ENCODE measurements at places on chromosomes 13 and 19. TPM values are rescaled to one million over a fixed set of nuclear protein-coding genes. Genes with fewer than 3 reads are reported as not detected.

DNA sequence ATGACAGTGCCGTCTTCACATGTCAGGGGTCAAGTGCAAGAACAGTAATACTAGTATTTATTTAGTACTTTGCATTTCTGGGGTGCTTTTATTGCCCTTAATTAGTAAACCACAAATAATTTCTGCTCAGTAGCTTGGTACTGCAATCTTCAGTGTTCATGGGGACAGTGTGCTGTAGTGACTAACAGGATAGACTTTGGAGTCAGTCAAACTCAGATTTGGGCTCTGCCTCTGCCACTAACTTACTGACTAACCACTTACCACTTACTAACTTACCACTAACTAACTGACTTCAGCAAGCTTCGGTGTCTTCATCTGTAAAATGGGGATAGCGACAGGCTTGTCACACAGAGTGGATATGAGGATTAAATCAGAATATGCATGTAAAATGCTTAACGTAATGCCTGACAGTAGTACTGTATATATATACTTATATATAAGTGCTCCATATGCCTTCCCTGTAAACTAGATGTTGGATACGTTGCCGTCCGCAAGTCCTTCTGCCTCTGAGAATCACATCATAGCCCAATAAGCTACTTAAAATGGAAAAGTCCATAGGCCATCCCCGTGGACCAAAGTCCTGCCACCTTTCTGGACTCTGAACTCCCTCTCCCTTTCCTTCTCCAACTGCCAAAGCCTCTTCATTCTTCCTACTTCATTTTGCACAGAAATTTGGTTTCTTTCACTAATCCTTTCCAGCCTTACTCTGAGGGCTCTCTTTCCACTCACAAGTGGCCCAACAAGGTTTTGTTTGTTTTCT lies 158.1 kb downstream of the ZIC5 start:
- no peak for DNase-seq

- DNase-seq, result no peak
Observed at GRCh38 chr13:81757348-81757970, 1416.5 kb upstream of the SPRY2 start.

DNA sequence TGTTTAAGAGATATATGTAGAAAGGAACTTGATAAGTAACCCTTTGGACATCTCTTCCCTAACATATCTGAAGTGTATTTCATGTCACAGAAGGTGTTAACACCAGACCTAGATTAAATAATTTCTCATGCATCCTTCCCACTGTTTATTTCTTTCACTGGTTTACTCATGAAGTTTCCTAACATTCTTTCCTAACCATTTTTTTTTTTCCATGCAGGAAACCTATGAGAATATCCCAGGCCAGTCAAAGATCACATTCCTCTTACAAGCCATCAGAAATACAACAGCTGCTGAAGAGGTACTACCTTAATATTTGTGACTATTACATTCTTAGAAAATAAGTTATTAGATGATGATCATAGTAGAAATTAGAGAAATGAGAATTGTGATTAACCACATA lies 28.8 kb downstream of the IPO5 start:
- peak; percentile 62 for DNase-seq

- DNase-seq, result no peak
Observed at GRCh38 chr13:89541091-89542030, 1806.1 kb upstream of the MIR17HG start.

GRCh38 chr13:27018344-27018861 lies 153.2 kb downstream of the USP12 start:
- DNase-seq, result no peak

- DNase-seq, result no peak
Observed at GRCh38 chr13:99197117-99197651, 3.5 kb upstream of the UBAC2 start.

GRCh38 chr19:14056069-14056666 lies 5.7 kb downstream of the PALM3 start:
- DNase-seq, result no peak

DNA sequence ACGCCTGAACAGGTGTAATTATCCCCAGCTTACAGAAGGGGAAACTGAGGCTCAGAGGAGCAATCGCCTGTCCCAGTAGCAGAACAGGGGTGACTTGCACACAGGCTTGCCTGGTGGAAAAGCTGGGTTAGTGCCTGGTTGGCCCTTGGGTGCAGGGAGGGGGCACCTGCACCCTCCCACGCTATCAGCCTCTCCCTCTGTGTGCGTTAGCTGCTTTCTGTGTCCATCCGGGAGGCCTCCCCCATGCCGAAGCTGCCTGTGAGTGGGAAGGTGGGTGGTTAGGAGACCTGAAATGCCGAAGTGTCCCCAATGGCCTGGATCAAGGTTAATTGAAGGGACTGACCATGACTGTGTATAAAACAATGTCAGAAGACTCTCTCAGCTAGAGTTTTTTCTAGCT lies 295.0 kb downstream of the ZNF536 start:
- no peak for DNase-seq

GRCh38 chr13:84400706-84401105 lies 518.4 kb upstream of the SLITRK1 start:
- DNase-seq, result peak; percentile 93

KCNN4 gene
- 1.0 TPM for total RNA-seq

CABP5 gene
- not detected for total RNA-seq

S1PR2 gene
- total RNA-seq, result 1.4 TPM
